ENCODE measurements at places on chromosomes 5 and 9.

- peak; percentile 40 for DNase-seq
Observed at GRCh38 chr9:129548571-129549135, 72.2 kb downstream of the C9orf50 start.

GRCh38 chr5:82296929-82297328 is 18.8 kb upstream of the RPS23 start:
- no peak for DNase-seq

DNA sequence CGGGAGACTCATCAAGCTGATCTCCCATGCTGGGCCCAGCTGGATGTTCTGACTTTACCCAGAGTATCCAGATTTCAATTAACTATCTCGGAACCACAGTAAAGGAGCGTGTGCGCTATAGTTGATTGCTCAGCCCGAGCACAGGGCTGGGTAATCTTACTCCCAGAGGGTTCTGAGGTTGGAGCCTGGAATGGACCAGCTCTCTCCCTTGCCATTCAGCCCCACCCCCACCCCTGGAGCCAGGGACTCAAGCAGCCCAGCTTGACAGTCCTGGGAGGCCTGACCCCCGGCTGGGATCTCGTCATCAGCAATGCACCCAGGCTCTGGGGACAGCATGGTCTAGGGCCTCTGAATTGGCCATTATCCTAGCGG is 23.7 kb upstream of the PTGES start:
- peak; percentile 66 for DNase-seq

- DNase-seq = no peak
Observed at GRCh38 chr9:124501771-124502320, 5.4 kb downstream of the NR5A1 start.

DNA sequence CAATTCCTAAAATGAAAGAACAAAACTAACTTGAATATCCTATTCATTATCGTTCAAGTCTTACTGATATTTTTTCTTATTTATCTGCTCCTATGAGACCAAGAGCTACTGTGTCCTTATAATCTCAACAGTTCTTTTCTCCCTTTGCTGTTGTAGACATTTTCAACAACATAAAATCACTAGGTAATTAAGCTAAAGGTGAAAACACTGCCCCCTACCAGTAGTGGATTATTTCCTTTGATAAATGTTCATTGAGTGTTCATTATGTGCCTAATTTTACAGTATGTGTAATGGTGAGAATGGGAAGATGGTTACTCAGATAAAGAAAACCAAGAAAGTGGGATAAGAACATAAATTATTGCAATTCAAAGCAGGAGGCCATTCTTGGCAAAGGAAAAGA is 41.4 kb upstream of the PAPPA start:
- DNase-seq = peak; percentile 31

DNA sequence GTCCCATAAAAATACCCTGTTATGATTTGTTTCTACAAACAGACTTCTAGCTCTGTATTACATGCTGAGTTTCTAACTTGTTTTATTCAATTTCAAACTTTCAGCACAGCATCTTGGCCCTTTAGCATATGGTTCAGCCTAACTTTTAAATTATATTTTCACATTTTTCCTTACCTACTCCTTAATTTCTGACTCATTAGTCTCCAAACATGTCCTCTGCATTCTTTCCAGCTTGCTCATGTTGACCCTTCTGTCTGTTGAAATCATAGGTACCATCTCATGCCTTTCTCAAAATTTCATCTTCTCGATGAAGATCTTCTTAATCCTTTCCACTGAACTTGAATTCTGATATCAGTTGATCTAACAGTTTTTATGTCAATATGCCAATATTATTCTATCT is 200.9 kb upstream of the RIOK2 start:
- DNase-seq = peak; percentile 68

GRCh38 chr5:37770786-37771185 is 69.1 kb downstream of the GDNF start:
- peak; percentile 62 for DNase-seq

DNA sequence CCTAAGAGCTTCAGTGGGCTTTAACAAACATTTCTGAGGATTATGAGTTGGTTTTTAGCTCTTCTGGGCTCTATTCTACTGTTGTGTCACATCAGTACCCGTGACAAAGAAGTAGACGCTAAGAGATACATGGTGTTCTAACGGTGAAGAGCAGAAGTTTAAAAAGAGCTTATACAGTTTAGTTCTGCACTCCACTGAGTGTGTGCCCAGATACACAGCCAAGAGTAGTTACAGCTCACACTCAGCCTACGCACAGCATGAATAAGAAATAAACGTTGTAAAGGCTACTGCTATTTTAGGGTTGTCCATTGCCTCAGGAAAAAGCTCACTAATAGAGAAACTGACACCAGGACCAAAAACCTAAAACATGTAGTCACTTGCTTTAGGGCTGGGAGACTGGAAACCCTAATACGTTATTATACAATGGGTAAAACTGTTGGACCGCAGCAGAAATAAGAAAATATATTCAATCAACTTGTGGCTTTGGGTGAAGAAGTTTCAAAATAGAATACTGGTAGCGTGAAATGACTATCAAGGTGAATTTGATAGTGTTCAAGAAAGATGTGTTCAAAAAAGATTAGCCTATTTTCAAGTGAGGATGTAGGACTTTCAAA is 34.7 kb downstream of the PSIP1 start:
- no peak for DNase-seq

DNA sequence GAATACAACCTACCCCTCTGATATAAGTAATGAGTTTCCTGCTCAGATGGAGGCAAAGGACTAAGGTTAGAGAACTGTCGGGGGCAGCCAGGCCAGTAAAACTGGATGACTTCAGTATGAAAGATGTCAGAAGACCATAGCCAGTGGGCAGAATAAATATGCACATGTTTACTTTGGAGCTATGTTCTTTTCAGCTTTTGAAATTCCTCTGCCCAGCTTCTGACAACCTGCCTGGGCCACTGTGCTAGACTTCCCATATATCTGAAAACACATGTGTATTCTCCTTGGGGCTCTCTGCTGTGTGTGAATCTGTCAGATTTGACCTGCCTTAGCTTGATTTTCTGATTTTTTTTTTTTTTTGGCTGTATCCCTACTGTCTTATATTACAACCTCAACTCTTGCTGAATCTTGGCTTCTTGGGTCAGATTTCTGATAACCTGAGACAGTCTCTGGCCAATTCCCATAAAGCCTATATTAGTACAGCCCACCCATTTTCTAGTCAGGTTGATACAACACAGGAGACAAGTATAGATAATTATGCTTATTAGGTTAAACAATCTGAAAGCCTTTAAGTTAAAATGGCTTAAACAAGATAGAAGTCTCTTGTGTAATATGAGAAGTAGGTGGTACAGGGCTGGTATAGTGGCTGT is 76.6 kb upstream of the PRLR start:
- no peak for DNase-seq

GRCh38 chr9:107732781-107733522 is 243.4 kb upstream of the KLF4 start:
- peak; percentile 88 for DNase-seq

GRCh38 chr5:134989266-134989830 is 21.6 kb downstream of the CATSPER3 start:
- DNase-seq = peak; percentile 4

GRCh38 chr5:96220610-96221390 is 212.2 kb downstream of the PCSK1 start:
- DNase-seq = peak; percentile 89

DNA sequence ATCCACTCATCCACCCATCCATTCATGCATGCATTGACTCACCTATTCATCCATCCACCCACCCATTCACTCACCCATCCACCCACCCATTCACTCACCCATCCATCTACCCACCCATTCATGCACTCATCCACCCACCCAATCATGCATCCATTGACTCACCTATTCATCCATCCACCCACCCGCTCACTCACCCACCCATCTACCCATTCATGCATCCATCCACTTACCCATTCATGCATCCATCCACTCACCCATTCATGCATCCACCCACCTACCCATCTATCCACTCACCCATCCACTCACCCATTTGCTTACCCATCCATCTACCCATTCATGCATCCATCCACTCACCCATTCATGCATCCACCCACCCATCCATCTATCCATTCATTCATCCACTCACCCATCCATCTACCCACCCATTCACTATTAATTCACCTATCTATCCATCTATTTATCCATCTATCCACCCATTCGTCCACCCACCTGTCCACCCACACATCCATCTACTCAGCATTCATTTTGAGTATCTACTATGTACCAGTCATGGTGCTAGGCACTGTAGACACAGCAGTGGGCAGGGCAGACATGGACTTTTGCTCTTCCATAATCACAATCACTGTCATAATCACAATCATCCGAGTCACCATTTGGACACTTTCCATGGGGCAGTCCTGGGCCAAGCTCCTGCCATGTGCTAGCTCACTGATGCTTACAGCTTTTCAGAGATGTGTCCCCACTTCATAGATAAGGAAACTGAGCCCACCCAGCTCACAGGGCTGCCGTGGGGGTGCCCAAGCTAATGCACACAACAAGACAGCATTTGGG is 34.4 kb downstream of the HMCN2 start:
- DNase-seq = no peak

DNA sequence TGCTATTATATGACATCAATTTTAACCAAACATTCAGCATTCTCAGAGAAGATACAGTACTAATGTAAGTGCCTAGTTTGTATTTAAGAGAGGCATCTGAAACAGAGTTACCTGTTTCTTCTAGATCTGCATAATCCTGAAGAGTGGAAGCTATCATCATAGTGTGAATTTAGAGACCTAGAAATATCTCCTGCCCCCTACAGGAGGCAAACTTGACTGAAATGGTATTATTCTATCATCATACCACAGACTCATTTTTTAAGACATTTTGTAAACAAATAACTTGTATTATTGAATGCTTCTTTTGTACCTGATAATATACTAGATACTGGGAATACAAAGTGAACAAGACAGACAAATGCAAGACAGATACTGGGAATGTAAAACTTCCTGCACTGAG is 216.8 kb upstream of the RPS23 start:
- peak; percentile 33 for DNase-seq

DNA sequence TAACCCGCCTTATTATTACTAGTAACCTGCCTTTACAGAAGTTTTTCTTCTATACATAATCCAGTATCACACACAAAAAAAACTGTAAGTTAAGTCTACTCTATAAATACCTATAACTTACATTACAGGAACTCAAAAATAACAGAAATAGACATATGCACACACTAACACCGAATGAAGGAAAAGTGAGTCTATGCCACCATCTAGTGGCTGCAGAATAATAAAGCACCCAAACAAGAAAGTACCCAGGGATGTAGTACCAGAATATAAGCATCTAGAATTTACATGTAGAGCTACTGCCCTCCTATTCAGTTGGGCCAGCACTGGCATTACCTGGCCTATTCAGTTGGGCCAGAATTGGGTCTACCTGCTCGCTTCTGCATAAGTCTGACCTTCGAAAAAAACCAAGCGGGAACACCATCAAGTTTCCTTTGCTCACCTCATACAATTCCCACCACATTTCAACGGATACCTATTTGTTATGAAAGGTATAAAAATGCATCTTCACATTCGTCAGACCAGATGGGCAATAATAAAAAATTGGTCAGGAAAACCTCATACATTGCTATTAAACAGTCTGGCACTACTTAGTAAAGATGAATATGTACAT is 4.0 kb upstream of the NIPSNAP3A start:
- DNase-seq = peak; percentile 73

GRCh38 chr9:86036555-86036954 is 62.8 kb downstream of the GOLM1 start:
- no peak for DNase-seq

DNA sequence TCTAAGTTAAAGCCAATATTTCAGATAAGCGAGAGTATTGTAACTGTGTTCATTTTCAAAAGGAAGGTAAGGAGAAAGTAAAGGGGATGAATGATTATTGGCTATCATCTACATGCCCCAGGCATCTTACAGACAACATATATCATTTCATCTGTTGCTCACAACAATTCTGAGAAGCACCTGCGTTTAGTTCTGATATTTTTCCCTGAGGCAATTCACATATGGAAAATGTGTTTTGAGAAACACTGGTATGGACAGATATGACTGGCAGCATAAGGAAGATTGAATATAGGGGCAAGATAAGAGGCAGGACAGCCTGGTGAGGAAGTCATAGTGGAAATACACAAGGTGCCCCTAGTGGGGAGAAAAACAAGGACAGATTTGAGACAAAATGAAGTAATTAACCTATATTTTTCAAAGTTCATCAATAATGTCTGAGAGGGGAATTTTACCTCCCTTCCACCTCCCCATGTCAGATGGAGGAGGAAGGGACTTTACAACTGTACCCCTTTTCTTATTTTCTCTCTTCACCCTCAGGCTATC is 87.7 kb upstream of the TRIM32 start:
- no peak for DNase-seq

DNA sequence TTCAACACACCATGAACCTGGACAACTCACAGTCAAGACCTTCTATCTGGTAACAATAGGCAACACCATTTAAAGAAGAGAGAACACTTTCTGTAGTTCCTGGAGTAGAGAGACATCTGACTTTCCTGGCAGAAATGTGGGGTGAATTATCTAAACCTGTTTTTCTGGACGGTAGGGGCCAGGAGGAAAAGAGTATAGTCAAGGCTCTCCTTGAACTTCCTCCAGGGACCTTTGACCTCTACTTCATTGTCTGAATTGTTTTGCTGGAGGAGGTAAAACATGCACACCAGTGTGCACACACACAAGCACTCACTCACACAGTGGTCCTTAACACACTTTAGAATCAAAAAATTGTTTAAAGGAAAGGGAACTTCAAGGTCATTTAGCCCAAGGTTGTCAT is 13.2 kb downstream of the S100Z start:
- DNase-seq = no peak

DNA sequence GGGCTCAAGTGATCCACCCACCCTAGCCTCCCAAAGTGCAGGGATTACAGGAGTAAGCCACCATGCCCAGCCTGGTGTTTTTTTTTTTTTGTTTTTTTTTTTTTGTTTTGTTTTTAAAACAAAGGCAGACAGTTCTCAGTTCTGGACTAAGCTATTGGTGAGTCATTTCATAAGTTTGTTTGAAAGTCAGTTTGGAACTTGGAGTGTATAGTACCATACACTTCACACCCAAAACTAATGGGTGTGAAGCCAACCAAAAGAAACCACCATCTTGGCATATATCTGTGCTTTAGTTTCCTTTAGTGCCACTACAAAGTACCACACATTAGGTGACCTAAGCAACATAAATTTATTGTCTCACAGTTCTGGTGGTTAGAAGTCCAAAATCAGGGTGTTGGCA is 13.4 kb downstream of the MAST4 start:
- DNase-seq = no peak

- DNase-seq = peak; percentile 86
Observed at GRCh38 chr5:168404365-168404764, 81.9 kb upstream of the RARS1 start.

DNA sequence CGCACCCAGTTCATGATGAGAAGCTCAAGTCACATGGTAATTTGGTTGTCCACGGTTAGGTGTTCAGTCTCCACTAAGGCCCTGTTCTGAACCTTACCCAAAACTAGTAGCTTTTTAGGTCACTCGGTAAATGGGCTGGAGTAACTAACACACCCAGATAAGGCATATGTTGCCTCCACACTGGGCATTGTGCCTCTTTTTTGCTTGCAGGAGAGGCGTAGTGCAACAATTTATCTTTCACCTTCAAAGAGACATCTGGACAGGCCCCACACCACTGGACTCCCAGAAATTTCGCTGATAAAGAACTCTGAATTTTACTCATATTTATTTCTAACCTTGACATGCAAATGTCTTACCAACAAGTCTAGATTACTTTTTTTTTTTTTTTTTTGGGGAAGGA is 16.8 kb upstream of the PTGES start:
- no peak for DNase-seq

- no peak for DNase-seq
Observed at GRCh38 chr9:108019821-108020220, 530.3 kb upstream of the KLF4 start.
